Trophoblast cell (in vitro differentiated cells and primary cell): ENCODE measurements at places on chromosomes 3 and 15.

- DNase-seq = no peak
Measured at GRCh38 chr3:50607271-50608091, 4.1 kb downstream of the CISH start.

- peak; percentile 98 for DNase-seq
Measured at GRCh38 chr3:172129850-172130716, 90.7 kb downstream of the FNDC3B start.

- peak; percentile 79 for DNase-seq
Measured at GRCh38 chr15:29822684-29823459, 604 bp upstream of the TJP1 start.

GRCh38 chr3:171168086-171168485 is 141.6 kb upstream of the SLC2A2 start:
- DNase-seq = no peak

DNA sequence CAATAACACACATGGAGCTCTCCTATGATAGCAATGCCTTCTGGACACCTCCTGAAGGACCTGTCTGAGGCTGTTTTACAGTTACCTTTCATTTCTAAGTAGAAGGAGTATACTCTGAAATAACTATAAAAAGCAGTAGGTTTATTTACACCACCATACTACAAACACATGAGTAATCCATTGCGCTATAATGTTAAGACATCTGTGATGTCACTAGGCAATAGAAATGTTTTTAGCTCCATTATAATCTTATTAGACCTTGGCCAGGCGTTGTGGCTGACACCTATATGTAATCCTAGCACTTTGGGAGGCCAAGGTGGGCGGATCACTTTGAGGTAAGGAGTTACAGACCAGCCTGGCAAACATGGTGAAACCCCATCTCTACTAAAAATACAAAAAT is 24.7 kb downstream of the PXK start:
- DNase-seq = no peak

DNA sequence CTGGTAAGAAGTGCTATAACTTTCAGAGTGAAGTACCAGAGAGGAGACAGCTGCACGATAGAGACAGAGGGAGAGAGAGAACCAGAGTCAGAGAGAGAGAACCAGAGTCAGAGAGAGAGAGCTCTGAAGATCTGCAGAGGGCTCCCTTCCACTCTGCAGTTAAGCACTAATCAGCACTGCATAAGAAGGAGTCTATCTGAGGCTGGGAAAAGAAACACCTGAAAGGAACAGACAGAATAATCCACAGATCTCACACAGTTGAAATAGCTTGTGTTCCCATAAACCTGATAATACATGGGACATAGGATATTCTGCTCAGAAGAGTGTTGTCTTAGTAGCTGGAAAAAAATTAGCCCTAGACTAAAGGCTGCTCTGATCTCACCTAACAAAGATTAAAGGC is 87.6 kb downstream of the CFAP44 start:
- DNase-seq = no peak

- no peak for DNase-seq
Measured at GRCh38 chr15:66388576-66388975, 1.9 kb downstream of the MAP2K1 start.

DNA sequence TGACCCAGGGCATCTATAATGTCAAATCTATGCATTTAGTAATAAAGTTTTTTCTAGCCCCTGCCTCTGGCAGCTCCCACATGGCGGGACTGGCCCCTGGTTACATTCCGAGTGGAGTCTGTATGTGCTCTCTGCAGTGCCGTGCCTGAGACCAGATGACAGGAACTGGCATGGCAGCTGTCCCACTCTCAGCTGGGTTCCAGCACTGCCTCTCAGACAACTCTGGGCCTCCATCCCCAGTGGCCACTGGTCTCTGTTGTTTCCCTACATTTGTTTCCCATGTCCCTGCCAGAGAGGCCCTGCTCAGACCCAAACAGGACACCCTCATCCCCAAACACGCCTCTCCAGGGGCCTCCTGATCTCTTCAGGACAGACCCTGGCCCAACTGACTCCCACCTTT is 109.3 kb downstream of the OCA2 start:
- DNase-seq = no peak

DNA sequence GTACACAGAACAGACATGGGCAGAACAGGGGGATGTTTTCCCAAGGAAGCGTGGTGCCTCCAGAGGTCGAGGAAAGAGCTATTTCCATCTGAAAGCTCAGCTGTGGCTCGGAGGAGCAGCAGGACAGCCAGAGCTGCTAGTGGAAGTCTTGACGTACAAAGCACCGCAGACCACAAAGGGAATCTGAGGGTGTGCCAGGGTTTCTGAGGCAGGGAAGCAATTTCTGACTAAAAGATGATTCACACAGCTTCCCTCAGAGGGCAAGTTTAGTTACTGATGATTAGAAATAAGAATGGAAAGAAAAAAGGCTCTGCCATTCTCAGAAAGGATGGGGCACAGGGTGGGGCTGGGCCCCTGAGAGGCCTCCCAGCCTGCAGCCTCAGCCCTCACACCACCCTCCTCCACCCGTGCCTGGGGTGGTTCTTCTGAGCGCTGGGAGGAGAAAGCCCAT is 45.8 kb upstream of the SEC13 start:
- no peak for DNase-seq
